ENCODE measurements at places on chromosomes 3 and 15.
A peak's percentile ranks its signal among the peaks of the same experiment; 100 is the strongest.

GRCh38 chr15:93476491-93477177, 387.6 kb upstream of the RGMA start:
- DNase-seq: no peak

DNA sequence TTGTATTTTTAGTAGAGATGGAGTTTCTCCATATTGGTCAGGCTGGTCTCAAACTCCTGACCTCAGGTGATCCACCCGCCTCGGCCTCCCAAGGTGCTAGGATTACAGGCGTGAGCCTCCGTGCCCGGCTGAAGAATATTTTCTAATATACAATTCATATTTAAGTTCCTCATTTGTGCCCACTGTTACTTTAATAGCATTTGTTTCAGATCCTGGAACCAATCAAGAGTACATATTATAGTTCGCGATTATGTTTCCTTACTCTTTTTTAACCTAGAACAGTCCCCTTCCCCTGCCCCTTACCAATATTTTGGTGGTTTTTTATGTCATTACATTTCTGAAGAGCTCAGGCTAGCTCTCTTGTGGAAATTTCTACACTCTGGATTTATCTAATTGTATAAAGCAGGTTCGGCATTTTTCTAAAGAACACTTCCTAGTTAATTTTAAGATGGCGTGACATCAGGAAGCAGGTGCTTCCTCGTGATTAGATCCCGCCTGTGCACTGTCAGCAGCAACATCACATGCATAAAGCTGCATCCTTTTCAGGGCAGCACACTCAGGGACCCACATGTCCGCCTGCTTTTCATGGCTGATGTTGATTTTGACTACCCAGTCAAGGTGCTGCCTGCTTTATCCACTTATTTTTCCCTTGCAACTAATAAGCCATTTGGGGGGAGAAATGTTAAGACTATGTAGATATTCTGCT, 88.7 kb upstream of the EPHB3 start:
- no peak for DNase-seq

DNA sequence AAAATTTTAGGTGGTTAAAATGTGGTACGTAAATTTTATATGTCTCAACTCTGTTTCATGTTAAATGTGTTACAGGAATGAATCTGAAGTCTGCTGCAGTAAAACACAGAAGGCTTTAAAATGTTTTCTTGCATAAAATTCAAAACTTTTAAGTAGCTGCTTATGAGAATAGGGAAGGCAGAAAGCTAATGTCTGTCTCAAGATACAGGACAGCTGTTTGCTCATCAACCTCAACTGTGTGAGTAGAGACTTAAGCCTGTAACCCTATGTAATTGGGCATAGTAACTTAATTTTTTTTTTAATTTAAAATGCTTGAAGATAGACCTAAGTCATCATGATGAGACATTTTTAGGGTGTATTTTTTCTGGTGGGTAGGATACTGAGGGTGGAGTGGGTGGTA, 38.9 kb downstream of the ZFAND6 start:
- DNase-seq: no peak

DNA sequence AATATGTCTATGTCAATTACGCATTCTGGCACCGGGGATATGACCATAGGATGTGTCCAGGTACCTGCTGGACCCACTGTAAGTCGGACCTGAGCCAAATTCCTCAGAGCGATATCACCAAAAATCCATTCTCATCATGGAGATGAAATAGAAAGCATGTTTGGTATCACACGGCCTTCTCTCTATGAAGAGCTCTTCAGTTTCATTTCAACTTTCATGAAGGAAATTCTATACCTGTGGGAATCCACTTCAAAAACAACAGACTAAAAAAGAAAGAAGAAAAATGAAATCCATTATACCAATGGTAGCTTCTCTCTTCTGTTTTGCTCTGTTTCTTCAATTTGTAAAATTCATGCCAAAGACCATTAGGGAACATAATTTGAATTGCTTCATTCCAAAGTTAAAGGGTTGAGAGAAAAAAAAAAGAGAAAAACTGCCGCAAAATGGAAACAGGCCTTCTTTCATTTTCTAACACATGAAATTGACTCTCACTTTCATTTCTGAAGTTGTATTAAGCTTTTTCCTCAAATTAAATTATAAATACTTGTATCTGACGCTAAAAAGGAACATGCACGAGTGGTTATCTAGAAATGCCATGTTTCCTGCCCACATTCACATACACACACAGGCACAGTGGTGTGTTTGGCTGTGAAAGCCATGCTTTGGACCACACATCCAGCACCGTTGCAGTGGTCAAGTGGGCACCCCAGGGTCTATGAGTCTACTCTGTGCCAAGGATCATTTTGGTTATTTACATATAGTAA, 46.9 kb upstream of the DIPK2A start:
- no peak for DNase-seq

GRCh38 chr15:38195191-38195901, 57.3 kb upstream of the SPRED1 start:
- peak; percentile 45 for DNase-seq

DNA sequence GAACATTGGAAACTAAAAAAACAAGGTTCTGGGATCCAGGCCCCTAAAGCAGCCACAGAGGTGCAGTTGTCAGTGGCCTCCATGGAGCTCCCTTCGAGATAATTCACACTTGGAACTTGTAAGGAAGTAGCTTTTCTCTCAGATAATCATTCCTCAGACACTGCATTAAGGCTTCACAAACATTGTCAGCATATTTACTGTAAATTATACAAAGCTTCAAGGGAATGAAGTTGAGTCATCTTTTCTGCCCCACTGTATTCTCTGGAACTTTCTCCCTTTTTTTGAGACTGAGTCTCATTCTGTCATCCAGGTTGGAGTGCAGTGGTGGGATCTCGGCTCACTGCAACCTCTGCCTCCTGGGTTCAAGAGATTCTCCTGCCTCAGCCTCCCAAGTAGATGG, 7.1 kb downstream of the BLOC1S6 start:
- peak; percentile 23 for DNase-seq

DNA sequence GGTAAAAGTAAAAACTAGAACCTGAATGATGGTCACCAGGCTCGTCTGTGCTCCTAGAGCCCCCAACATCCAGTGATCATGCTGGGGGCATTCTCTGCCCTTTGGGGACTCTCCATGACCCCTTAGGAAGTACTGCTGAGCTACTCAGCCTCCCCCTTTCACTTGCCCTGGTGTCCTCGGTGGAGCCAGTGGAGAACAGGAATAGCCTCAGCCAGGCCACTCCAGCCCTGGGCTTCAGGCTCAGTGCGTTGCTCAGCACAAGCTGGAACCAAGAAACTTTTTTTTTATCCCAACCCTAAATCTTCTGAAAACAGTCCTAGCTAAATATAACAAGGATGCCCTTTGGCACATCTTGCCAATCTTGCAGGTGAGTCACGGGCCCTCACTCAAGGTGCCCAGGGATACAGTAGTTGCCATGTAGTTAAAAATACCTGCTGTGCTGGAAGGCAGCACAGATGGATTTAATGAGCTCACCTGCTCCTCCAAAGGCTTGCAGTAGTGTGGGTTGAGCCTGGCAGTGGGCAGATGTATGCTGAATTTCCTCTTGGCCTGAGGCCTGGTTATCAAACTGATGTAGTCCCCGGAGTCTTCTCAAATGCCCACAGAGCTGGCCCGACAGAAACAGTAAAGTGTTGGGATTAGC, 46.9 kb upstream of the TMEM158 start:
- DNase-seq: no peak

- no peak for DNase-seq
These were observed 116.1 kb upstream of the P2RY1 start for GRCh38 chr3:152718810-152719209.

GRCh38 chr3:141078200-141078599, 27.1 kb downstream of the SPSB4 start:
- DNase-seq: no peak

DNA sequence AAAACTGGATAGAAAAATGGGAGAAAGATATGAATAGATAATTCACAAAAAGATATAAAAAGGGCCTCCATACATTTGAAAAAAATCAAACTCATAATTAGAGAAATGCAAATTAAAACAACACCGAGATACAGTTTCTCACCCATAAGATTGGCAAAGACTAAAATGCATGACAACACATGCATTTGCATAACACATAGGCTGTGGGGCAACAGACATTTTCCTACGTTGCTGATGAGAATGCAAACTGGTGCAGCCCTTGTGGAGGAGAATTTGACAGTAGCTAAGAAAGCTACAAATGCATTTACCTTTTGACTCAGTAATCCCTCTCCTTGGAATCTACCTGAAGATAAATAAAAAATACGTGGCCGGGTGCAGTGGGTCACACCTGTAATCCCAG, 11.4 kb upstream of the CAND2 start:
- no peak for DNase-seq

- no peak for DNase-seq
These were observed 48.6 kb downstream of the SLC12A8 start for GRCh38 chr3:125163739-125164601.

DNA sequence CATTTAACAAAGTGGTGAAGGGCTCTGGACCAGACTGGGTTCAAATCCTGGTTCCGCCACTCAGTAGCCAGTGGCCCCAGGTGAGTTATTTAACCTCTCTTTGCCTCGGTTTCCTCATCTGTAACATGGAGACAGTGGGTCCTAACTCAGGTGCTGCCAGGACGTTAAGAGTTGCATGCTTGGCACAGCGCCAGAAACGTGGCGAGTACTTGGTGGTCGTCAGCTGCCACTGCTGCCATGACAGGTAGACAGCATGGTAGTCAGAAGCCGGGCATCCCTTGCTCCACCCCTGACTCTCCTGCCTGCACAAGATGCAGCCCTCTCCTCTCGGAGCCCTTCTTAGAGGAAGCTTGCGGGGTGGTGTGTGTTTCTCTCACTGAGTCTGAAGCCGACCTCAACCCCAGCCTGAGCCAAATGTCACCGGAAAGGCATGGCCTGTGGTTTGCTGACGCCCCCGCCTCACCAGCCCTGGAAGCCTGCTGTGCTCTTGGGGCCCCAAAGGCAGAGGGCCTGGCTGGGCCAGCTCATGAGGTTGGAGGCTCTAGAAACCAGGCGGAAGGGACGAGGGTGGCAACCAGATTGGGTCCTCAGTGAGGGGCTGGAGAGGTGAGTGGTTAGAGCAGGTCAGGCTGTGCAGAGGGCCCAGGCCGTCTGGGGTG, 160.8 kb upstream of the TLE3 start:
- no peak for DNase-seq

- no peak for DNase-seq
These were observed 49.6 kb upstream of the BNIP2 start for GRCh38 chr15:59738676-59739075.

DNA sequence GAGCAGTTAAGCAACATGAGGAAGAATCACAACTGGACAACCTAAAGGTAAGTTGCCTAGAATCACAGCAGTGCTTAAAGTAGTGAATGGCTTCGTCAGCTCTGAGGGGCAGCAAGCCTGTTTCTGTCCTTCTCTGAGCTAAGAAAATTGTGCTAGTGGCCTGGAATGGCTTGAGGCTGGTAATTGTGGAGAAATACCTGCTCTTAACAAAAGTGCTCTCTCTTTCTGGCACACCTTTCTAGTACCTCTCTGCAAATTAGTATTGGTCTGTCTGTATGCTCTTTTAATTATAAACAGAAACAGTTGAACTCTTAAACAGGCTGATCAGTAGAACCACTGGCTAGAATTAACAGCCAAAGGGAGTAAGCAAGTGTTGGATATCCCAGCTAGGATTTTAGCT, 11.6 kb downstream of the SNX1 start:
- DNase-seq: no peak

- DNase-seq: no peak
These were observed 77.2 kb upstream of the HES1 start for GRCh38 chr3:194058753-194059152.

- DNase-seq: no peak
These were observed 99.9 kb downstream of the ADAMTS17 start for GRCh38 chr15:100241572-100242482.

DNA sequence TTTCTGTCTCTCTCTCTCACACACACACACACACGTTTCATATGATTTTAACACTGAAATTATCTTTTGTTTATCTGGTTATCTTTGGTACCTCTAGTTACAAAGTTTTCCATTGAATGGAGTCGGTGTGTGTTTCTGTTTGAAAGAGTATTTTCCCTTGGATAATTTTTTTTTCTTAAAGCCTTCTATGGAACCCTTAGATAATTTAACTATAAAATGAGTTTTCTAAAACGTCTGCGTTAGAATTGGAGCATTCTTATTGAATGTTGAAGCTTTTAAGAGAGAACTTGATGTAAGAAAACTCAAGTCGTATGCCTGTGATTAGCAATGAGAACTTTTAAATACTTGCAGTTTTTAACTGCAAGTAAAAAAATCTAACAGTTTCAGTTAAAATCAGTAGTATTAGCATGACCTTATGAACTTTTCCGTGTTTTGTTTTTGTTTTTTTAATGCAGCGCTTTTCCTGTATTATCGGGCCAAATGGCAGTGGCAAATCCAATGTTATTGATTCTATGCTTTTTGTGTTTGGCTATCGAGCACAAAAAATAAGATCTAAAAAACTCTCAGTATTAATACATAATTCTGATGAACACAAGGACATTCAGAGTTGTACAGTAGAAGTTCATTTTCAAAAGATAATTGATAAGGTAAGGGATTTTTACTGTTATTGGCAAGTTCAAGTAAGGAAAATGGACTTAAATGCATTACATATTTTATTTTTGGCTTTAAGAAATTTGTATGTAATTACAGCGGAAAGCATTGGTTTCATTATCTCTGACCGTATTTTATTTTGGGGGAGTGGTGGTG, 3.0 kb downstream of the SMC4 start:
- DNase-seq: no peak

- no peak for DNase-seq
These were observed 251.3 kb upstream of the HES1 start for GRCh38 chr3:193884652-193885051.

DNA sequence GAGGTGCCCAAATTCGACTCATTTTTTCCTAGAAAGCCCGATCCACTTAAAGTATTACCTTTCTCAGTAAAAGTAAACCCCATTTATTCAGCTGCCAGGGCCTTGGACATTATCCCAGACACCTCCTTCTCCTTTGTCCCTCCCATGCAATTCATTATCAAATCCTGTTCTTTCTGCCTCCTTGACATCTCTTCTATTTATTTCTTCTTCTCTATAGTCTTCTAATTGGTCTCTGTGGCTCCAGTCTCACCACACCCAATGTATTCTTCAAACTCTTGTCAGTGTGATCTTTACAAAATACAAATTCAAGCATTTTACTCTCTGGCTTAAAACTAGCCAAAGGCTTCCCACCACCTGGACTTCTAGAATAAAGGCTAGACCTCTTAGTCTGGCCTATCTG, 120.3 kb downstream of the IL20RB start:
- DNase-seq: no peak

- no peak for DNase-seq
These were observed 25.1 kb upstream of the TNIK start for GRCh38 chr3:171485338-171485737.

DNA sequence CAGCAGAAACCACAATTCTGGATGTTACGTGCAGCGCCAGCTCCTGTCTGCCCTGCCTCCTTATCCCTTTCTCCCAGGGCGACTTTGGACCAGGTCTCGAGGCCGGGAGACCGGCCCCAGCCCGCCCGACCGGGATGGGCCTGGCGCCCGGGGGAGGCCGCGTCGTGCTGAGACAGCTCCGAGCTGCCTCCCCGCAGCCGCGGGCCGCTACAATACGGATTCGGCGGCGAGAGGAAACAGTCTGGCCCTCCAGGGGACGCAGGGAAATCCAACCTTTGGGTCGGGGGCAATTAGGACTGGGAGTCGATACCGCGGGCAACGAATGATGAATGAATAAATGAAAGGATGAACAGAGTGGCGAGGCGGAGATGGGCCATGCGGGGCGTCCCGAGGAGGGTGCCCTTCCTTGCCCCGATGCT, 537 bp downstream of the GRAMD2A start:
- no peak for DNase-seq

- DNase-seq: peak; percentile 81
These were observed 762 bp downstream of the NCK1 start for GRCh38 chr3:136862617-136863322.

GRCh38 chr3:155701882-155702465, 42.9 kb downstream of the PLCH1 start:
- peak; percentile 95 for DNase-seq

GRCh38 chr15:28167042-28167441, 67.9 kb upstream of the OCA2 start:
- no peak for DNase-seq
